Heart left ventricle (tissue), 16 donors: ENCODE measurements at places on chromosomes 3 and 15.

DNA sequence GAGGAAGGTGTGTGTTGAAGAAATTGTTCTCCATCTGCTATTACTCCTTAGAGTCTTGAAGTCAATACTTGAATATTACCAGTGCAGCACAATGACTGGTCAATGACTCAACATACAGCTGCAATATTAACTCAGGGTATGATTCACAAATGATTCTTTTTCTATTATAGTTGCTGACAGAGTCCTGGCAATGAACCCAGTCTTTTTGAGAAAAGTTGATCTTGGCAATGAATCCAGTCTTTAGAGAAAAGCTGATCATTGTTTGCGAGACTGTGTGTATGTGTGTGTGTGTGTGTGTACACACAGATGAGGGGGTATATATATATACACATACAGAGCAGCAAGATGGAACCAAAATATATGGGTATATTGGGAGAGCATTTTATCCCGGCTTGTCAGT is 315.1 kb downstream of the ZNF385D start:
- no peak for DNase-seq

DNA sequence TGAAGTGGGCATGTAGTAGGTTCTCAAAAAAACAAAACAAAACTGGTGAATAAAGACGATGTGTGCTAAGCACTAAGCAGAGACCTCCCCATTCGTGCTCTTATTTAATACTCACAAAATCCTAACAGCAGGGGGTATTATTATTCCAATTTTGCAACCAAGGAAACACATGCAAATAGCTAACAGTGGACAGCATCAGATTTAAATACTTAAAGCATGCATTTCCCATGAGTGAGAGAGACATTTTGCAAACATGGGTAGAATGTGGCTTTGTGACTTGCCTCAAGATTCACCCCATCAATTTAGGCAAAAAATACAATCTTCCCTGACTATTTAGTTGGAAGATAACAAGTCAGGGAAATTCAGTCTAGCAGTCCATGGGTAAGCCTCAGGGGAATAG is 946.2 kb upstream of the CFAP20DC start:
- no peak for DNase-seq

- DNase-seq, result no peak
Observed at GRCh38 chr3:86229086-86229774, 761.7 kb downstream of the VGLL3 start.

GRCh38 chr15:30940359-30940758 is 36.6 kb downstream of the FAN1 start:
- no peak for DNase-seq
